Suppressor macrophage (primary cell): ENCODE measurements at places on chromosomes 13 and 19.

GRCh38 chr19:43983912-43984686 is at the start of gene ZNF155:
ZNF155 (plus strand) TSS chr19:43984188; CDS start chr19:43988544, 4,356 bp downstream.
- peak; percentile 94 for DNase-seq

DNA sequence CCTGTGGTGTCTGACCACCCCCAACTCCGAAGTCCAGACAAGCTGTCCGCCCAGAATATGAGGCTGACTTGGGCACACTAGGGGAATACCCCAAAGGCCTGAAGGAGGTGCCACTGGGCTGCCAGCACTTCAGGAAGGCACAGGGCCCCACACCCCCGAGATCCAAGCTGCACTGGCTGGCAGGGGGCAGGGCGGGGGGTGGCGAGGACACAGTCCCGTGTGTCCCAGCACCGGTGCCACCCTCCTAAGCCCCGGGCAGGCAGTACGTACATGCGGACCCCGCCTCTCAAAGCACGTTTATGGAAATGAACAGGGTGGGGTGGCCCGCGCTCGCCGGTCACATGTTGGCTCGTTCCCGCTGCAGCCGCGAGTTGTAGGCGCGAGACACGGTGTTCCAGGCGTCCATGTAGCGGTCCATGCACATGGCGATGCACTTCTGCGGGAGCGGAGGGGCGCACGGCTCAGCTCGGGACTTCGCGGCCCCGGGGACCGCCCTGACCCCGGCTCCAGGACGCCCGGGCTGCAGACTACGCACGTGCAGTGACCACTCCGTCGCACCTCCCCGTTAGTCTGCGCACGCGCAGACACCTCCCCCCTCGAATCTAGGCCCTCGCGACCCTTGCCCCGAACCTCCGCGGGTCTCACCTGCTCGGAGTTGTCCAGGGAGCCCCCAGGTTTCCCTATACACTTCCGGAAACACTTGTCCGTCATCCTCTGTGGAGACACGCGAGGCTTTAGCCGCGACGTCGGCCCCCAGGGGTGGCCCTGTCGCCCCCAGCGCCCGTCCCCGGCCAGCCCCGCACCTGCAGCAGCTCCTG is 566 bp downstream of the TIMM13 start:
- DNase-seq = peak; percentile 53

GRCh38 chr19:5676105-5676771 is 4.1 kb downstream of the MICOS13 start:
- no peak for DNase-seq

DNA sequence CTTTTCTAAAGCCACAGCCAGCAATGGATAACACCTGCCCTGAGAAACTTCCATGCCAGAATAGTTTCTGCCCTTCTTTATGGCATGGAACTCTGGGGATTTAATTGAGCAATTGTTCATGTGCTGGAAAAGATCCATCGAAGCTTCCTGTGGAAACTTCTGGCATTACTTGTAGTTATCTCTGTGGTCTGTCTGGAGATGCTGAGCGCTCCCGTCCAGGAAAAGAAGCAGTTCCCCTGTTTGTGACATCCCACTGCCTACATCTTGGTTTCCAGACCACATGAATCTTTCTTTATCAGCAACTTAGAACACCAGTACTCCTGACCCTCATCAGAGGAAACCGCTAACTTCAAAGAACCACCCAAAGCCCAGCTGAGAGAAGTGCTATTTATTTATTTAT is 24.6 kb downstream of the FLT1 start:
- peak; percentile 33 for DNase-seq

- no peak for DNase-seq
These were observed 82.7 kb upstream of the SLC15A1 start for GRCh38 chr13:98835156-98835555.
